ENCODE measurements at places on chromosomes 1 and 21.

- no peak for DNase-seq
These were observed 50.6 kb downstream of the RPRD2 start for GRCh38 chr1:150414592-150414991.

- DNase-seq = no peak
These were observed 32.9 kb downstream of the NRIP1 start for GRCh38 chr21:15031790-15032357.

DNA sequence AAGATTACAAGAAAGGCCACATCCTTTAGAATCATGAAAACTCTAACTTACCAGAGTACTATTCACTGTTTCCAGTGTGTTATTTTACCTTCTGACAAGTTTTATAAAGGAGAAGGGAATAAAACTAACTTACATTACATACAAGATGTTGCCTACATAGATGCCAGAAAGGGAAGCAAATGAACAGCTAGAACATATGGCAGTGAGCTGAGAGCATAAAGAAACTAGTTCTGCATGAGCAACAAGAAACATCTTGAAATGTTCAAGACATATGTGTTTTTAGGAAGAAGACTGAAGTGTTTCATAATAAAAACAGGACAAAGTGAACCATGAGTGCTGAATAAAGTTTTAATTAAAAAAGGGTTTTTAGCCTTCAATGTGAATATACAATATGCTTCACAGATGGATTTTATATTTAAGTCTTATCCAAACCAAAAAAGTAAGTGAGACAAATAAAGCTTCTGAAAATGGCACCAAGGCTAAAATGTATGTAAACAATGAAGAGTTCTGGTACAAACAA is 39.4 kb downstream of the SLC5A9 start:
- DNase-seq = no peak

- DNase-seq = no peak
These were observed at the start of gene LGR6 for GRCh38 chr1:202193614-202194327. LGR6 (plus strand) TSS chr1:202193799; CDS start chr1:202193990, 191 bp downstream.

DNA sequence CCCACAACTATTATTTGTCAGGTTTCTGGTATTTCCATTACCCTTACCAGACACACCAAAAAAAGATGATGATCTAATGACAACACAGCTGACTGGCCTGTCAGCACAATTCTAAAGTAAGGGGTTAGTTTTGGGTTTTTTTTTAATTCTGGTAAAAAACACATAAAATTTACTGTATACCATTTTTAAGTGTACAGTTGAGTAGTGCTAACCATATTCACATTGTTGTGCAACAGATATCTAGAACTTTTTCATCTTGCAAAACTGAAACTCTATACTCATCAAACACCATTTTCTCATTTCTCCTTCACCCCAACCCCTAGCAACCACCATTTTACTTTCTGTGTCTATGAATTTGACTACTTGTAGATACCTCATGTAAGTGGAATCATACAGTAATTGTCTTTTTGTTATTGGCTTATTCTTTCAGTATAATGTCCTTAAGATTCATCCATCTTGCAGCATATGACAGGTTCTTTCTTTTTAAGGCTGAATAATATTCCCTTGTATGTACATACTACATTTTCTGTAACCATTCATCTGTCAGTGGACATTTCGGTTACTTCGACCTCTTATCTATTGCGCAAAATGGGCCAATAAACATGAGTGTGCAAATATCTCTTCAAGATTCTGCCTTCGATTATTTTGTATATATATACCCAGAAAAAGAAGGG is 29.8 kb downstream of the ARNT start:
- peak; percentile 39 for DNase-seq

DNA sequence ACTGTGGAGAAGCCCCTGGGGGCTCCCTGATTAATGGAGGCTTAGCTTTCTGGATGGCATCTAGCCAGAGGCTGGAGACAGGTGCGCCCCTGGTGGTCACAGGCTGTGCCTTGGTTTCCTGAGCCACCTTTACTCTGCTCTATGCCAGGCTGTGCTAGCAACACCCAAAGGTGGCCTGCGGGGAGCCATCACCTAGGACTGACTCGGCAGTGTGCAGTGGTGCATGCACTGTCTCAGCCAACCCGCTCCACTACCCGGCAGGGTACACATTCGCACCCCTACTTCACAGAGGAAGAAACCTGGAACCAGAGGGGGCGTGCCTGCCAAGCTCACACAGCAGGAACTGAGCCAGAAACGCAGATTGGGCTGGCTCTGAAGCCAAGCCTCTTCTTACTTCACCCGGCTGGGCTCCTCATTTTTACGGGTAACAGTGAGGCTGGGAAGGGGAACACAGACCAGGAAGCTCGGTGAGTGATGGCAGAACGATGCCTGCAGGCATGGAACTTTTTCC is 24.8 kb downstream of the PCSK9 start:
- peak; percentile 23 for DNase-seq

Data from activated CD4-positive, alpha-beta T cell treated with anti-CD3 and anti-CD28 coated beads, Interleukin-10, Interleukin-2, amounts not matched to agents 100 ng/mL and 50 ng/mL, durations not matched to agents 16 hours and 8 hours (primary cell).